A549 (cell line): ENCODE measurements at places on chromosomes 5 and 9. TPM values are rescaled to one million over a fixed set of nuclear protein-coding genes. Genes with fewer than 3 reads are reported as not detected.
A peak's percentile ranks its signal among the peaks of the same experiment; 100 is the strongest.

Gene PCDHGB2
- polyA plus RNA-seq = 0.04 to 0.05 TPM (median 0.05 TPM) in 3 replicates

- no peak for DNase-seq
Observed at GRCh38 chr5:67173959-67174358, 22.6 kb downstream of the CD180 start.

- no peak for DNase-seq
Observed at GRCh38 chr9:3151672-3152576, 308.0 kb upstream of the PUM3 start.

GRCh38 chr9:133238851-133239532 lies 29.9 kb upstream of the OBP2B start:
- DNase-seq = peak; percentile 96

- DNase-seq = no peak
Observed at GRCh38 chr5:172388246-172388733, 66.0 kb downstream of the SH3PXD2B start.

Gene IQGAP2
- polyA plus RNA-seq = 3.1 to 5.3 TPM (median 4.9 TPM) in 3 replicates

GRCh38 chr9:12794101-12794799 lies 19.4 kb downstream of the LURAP1L start:
- DNase-seq = peak; percentile 41

DNA sequence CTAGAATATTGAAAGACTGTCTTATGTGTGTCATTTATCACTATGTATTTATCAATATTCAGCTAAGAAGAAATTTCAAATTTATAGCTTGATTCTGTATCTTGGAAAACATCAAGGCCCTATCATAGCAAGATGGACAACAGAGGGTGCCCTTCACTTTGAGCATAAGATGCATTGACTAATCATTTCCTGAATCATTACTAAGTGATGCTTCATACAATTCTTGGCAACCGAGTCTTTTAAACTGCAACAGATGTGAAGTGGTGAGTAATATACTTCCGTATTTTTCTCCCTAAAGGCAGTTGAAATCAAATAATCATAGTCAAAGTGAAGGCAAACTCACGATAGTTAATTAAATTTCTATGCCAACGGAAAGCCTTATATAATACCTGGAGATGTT lies 318.6 kb upstream of the RGMB start:
- DNase-seq = peak; percentile 18

GRCh38 chr5:96614110-96614691 lies 48.0 kb upstream of the CAST start:
- DNase-seq = peak; percentile 86

DNA sequence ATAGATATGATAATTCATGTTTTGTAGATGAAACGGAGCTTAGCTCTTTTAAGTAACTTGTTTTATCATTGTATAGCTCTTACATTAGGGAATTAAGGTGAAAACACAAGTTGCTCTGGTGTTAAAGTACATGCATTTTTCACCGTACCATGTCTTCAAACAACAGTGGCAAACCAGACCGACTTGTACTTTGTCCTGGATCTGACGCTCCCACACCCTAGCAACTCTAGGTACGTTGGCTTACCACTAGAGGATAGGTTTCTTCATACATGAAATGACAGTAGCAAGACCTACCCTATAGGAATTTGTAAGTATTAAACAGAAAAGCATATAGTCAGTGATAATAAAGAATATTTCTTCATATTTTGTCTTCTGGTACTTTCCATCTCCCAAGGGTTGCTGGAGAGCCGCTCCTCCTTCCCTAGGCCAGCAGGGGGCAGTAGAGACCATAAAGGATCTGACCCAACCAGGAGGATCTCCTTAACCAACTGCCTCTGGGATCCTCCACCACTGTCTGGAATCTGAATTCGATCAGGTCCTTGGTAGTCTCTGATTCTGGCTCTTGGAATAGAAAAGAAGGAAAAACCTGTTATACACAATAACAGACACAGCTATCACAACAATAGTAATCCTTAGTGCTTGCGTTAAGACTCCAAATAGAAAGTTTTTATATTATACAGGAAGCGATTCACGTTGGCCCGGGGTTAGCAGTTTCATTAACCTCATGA lies 136.7 kb downstream of the CAVIN4 start:
- DNase-seq = peak; percentile 66

Gene PSD2
- polyA plus RNA-seq = 0.03 to 0.05 TPM (median 0.03 TPM) in 3 replicates

DNA sequence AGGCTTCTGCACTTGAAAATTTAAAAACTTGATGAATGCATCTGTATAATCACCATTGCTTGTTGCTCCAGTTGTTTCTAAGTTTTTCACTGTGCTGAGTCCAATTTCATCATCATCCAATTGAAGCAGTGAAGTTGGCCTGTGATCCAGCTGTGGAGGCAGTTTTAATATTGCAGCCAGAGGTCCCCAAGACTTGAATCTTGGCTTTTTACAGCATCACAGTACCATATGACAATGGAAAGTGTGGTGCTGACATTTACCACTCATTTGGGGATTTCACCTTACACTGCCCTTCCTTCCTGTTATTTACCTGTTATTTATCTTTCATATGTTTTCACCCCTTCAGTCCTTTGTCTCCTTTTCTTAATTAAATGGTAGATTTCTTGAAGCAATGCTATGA lies 76.2 kb upstream of the SPIN1 start:
- no peak for DNase-seq

- peak; percentile 56 for DNase-seq
Observed at GRCh38 chr5:6759401-6759800, 46.2 kb downstream of the TENT4A start.

DNA sequence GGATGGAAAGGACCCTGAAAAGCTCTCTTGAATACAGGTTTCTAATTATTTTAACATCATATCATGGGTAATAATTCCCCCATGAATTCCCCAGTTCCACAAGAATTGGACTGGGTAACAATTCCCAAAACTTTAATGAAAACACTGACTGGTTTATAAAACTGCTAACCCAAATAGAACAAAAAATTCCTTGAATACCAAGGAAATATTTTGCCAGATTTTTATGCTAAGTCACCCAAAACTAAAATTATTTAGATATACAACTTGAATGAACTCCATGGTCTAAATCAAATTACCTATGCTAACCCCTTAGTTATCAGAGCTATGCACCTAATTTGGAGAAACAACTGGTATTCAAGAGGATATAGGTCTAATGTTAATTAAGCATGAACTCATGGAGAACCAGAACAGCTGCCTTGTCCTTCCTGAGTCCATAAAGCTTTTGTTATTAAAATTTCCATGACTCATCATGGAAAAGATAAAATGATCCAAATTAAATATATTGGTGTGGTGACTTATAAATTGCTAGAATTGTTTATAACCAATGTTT lies 164.9 kb upstream of the TUT7 start:
- no peak for DNase-seq

Gene PCDHB11
- 0.05 to 0.08 TPM (median 0.07 TPM) in 3 replicates for polyA plus RNA-seq

DNA sequence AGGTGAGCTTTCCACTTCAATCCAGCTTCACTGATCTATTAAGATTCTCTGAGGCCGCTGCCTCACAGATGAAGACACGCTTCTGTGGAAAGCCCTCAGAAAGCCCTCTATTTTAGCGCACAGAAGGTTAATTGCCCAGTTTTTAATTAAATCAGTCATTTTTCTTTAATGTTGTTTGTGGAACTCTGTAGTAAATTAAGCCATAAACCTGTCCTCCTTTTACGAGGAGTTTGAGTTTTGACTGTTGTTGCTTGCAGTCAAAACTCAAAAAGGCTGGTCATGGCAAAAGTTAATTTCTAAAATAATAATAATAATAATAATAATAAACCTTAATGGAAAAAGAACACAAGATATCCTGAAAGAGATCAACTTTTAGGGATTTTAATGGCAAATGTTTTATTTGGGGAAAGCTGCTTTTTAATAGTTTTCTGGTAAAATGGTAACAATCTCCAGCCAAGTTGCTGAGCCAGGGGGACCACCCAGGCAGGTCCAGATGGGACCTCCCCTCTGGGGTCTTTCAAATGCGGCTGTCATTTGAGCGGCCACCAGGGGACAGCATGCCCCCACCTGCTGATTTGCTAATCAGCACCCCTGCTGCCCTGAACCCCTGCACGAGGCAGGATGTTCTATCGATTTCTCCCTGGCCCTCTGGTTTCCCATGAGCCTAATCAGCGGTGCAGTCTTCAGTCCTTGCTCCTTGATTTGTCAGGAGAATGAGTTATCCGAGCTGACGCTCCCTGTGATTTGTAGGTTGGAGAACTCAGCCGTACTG lies 247.2 kb downstream of the FSTL4 start:
- no peak for DNase-seq

DNA sequence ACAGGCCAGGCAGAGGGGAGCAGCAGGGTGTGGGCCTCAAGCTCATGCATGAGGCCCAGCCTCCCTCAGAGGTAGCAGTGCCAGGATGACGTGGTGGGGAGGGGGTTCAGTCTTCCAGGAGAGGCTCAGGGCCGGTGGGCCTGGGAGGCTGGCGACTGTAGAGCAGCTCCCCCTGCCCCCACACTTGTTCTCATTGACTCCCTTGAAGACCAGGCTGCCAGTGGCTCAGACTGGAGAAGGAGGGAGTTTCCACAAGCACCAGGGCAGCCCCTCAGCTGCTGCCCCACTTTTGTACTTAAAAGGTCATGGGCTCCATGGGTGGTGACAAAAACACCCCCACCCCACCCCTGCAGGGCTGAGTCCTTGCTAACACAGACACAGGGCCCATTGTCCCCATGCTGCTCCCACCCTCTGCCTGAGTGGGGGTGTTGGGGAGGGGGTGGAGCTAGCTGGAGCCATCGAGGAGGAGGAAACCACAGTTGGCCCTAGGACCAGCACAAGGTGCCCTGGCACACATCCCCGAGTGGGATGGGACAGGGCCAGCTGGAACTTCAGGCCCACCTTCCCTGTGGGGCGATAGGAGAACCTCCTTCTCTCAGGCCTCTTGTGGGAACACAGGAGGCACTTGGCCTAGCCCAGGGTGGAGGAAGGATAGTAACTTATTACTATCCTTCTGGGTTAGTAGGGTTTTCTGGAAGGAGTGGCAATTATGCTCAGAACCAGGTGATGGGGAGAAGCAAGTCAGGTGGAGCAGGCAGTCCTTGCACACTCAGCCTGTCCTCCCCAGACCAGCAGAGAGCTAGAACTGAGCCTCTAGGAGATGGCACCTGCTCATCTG lies 10.7 kb downstream of the PDLIM4 start:
- no peak for DNase-seq

DNA sequence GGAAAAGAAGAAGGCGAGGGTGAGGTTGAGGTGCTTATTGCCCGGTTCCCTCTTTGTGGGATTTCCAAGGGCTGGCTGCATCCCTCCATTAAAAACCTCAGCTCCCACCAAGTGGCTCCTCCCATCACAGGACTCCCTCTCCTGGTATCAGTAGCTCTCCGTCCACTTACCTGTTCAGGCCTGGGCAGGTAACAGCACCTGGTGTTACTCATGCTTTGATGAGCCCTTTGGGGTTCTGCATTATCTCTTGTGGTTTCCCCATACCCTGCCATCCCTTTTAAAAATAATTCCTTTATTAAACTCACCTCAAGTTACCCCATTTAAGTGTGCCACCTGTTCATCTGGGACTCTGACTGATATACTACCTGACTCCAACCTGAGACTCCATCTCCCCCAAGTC lies 17.5 kb upstream of the TGFBR1 start:
- no peak for DNase-seq

GRCh38 chr5:58322453-58322852 lies 137.4 kb downstream of the PLK2 start:
- no peak for DNase-seq

DNA sequence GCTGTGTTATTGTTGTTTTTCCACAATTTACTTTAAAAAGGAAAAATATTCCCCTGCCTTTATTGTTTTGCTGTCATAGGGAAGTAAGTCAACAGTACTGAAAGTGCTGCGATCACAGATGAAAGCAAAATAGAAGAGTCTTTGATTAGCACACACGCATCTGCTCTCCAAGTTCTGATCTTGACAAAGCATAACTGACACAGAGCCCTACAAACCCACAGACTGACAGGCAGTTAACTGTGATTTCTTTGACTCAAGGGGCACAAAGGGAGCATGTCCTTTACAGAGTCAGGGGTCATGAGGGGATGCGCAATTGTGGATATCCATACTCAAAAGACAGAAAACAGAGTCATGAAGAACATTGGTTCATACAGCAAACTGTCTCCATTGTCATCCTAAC lies 123.7 kb downstream of the SNCAIP start:
- no peak for DNase-seq

Gene LCN12
- polyA plus RNA-seq = 2.8 to 3.6 TPM (median 3.0 TPM) in 3 replicates

DNA sequence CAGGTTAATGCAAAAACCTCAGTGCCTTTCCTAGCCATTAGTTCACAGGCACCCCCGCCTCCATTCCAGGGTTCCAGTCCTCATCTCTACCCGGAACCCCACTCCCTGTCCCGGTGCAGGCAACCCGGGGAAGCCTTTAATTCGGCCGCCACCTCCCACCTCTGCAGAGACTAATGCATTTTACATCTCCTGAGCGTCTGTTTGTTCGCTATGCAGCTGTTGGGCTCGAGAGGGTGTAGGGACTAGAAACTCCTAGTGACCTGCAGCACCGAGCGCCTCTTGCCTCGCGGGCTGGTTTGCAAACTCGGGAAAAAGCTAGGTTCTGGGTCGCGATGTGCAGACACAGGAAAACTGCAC lies 3.6 kb downstream of the GDNF start:
- DNase-seq = no peak

Gene PRELID2
- 7.9 to 9.8 TPM (median 8.5 TPM) in 3 replicates for polyA plus RNA-seq

DNA sequence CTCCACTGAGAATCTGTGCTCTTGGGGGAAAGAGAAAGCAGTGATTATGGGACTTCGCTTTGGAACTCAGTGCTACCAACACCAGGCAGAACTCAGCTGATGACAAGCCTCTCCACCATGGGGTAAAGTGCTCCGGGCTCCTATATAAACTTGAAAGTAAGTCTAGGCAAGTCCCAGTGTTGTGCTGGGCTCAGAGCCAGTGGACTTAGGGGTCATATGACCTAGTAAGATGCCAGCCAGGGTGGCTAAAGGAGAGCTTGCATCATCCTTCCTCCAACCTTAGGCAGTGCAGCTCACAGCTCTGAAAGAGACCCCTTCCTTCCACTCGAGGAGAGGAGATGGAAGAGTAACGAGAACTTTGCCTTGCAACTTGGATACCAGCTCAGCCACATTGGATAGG lies 35.1 kb upstream of the FREM1 start:
- no peak for DNase-seq

Gene CD14
- polyA plus RNA-seq = 2.0 to 3.5 TPM (median 2.9 TPM) in 3 replicates

Gene PPP6C
- 25.3 to 28.7 TPM (median 27.0 TPM) in 3 replicates for polyA plus RNA-seq
